ENCODE measurements at places on chromosomes 2 and 18.

DNA sequence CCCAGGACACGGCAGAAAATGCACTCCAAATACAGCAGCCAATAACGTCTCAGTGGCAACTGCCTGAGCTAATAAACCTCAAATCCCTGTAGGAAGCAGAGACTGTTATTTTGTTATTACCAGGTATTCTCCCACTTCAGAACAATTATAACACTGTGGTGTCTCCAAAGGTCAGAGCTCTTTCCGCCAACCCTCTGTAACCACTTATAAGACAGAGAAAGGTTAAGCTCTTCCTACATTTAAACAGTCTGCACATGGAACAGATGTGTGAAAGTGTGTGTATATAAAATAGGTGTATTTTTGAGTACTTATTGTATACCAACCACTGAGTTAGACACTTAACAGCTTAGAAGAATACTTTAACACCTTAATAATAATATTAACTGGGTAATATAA is 64.1 kb downstream of the FBXO15 start:
- DNase-seq, result no peak

- DNase-seq, result no peak
Measured at GRCh38 chr2:203682688-203683130, 23.7 kb upstream of the CD28 start.

GRCh38 chr18:79489051-79489898 is 93.5 kb downstream of the NFATC1 start:
- DNase-seq, result no peak

- DNase-seq, result no peak
Measured at GRCh38 chr2:196101325-196101991, 32.8 kb upstream of the DNAH7 start.

DNA sequence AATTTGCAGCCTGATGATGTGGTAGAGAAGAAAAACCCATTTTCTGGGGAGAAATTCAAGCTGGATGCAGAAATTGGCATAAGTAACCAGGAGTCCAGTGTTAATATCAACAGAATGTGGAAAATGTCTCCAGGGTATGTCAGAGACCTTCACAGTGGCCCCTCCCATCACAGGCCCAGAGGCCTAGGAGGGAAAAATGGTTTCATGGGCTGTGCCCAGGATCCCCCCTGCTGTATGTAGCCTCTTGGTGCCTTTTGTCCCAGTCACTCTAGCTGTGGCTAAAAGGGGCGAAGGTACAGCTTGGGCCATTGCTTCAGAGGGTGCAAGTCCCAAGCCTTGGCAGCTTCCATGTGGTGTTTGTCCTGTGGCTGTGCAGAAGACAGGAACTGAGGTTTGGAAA is 40.2 kb downstream of the CACNB4 start:
- DNase-seq, result no peak

- DNase-seq, result no peak
Measured at GRCh38 chr18:67731851-67732250, 215.3 kb upstream of the DSEL start.

- DNase-seq, result no peak
Measured at GRCh38 chr2:124666976-124667375, 641.9 kb downstream of the CNTNAP5 start.

GRCh38 chr2:17334300-17334699 is 183.9 kb downstream of the RAD51AP2 start:
- DNase-seq, result no peak
